Neural crest cell (in vitro differentiated cells): ENCODE measurements at places on chromosomes 7 and 10. TPM values are rescaled to one million over a fixed set of nuclear protein-coding genes. Genes with fewer than 3 reads are reported as not detected.
A peak's percentile ranks its signal among the peaks of the same experiment; 100 is the strongest.

DNA sequence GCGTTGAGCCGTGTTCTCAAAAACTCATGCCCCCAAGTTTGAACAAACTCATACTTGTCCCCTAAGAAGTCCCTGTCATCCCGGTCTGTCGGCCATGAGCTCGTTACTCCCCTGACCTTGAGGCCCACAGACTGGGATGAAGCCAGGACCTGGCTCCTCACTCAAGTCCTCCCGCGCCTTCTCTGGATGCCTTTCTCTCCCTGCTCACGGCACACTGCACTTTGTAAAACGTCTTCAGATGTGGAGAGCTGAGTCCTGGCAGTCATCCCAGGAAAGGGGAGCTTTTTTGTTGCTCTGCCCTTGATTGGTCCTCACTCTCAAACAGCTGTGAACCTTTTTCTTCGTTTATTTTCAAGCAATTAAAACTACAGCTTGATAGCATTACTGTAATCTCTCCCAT, 110.8 kb downstream of the JAZF1 start:
- no peak overlapping the region for H3K4me3 ChIP-seq
- no peaks in the 10 kb centered on the region for H3K36me3 ChIP-seq
- peaks cover 8% of the 10 kb centered on the region for H3K27me3 ChIP-seq
- DNase-seq, result no peak
- peaks cover 5% of the 10 kb centered on the region for H3K4me1 ChIP-seq
- no peak overlapping the region for H3K27ac ChIP-seq

- H3K27ac ChIP-seq, result peak overlapping the region; percentile 99
- peak overlapping the region; percentile 99 for H3K4me3 ChIP-seq
- peaks cover 3% of the 10 kb centered on the region for H3K36me3 ChIP-seq
- H3K4me1 ChIP-seq, result peaks cover 26% of the 10 kb centered on the region
- H3K27me3 ChIP-seq, result peaks cover 22% of the 10 kb centered on the region
These were observed 755 bp downstream of the TOMM7 start for GRCh38 chr7:22821702-22822485.

DNA sequence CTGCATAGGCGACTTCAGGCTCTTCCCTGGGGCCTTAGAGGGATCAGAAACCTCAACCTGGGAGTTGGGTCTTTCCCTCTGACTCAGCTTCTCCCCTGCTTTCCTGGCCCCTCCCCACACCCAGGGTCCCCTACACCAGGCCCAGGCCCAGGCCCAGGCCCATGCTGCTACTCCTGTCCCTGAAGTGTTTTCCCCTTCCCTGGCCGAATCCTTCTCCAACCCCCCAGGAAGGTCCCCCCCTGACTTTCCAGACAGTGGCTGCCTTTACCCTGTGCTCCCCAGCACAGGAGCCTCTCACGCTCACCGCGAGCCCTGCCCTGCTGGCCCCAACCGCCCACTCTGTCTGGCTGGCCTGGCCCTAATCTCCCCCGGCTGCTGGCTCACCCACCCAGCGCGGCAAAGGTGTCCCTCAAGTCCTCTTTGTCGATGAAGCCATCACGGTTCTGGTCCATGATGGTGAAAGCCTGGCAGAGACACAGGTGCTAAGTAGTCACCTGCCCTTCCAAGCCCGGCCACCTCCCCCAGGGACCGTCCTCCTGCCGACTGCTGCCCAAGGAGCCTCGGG, 6.4 kb downstream of the MYL10 start:
- H3K36me3 ChIP-seq, result no peaks in the 10 kb centered on the region
- H3K4me3 ChIP-seq, result no peak overlapping the region
- peaks cover 16% of the 10 kb centered on the region for H3K4me1 ChIP-seq
- peaks cover 31% of the 10 kb centered on the region for H3K27me3 ChIP-seq

GRCh38 chr10:1150638-1150955, 94.4 kb downstream of the WDR37 start:
- peaks cover 7% of the 10 kb centered on the region for H3K4me1 ChIP-seq
- no peak for DNase-seq
- H3K27me3 ChIP-seq, result no peaks in the 10 kb centered on the region

DNA sequence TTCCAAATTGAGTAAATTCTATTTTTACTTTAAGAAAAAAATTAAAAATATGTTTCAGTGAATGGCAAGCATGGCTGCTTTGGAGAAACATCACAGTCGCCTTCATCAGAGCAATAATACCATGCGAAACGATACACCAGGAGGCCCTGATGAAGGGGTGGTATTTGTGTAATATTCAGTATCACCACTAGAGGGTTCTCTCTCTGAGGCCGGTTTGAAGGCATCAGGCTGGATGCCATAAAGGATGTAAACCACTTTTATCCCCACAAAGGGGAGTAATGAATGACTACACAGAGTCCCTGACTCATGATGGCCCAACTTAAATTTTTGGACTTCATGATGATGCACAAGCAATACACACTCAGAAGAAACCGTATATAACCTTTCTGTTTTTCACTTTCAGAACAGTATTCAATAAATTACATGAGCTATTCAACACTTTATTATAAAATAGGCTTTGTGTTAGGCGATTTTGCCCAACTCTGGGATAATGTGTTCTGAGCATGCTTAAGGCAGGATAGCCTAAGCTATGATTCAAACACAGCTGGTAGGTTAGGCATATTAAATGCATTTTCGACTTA, 95.5 kb downstream of the PPP1R17 start:
- no peak overlapping the region for H3K4me3 ChIP-seq
- H3K27me3 ChIP-seq, result no peaks in the 10 kb centered on the region
- DNase-seq, result peak; percentile 18

DNA sequence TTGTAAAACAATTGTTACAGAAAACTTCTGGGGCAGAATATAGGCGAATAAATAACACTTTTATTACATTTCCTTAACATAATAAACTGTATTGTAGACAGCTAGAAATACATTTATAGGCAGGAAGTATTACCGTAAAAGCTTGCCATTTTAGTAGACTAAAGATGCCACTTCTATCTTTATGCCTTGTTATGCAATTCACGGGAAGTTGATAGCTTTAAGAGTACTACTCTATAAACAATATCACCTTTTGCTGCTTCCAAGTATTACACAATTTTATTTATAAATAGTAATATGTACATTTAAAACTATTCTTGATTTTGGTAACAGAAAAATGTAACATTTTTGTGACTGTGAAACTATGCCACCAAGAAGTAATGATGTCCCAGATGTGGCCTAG, 37.9 kb downstream of the PALS2 start:
- peaks cover 11% of the 10 kb centered on the region for H3K36me3 ChIP-seq
- no peak overlapping the region for H3K27ac ChIP-seq
- H3K4me3 ChIP-seq, result no peak overlapping the region

DNA sequence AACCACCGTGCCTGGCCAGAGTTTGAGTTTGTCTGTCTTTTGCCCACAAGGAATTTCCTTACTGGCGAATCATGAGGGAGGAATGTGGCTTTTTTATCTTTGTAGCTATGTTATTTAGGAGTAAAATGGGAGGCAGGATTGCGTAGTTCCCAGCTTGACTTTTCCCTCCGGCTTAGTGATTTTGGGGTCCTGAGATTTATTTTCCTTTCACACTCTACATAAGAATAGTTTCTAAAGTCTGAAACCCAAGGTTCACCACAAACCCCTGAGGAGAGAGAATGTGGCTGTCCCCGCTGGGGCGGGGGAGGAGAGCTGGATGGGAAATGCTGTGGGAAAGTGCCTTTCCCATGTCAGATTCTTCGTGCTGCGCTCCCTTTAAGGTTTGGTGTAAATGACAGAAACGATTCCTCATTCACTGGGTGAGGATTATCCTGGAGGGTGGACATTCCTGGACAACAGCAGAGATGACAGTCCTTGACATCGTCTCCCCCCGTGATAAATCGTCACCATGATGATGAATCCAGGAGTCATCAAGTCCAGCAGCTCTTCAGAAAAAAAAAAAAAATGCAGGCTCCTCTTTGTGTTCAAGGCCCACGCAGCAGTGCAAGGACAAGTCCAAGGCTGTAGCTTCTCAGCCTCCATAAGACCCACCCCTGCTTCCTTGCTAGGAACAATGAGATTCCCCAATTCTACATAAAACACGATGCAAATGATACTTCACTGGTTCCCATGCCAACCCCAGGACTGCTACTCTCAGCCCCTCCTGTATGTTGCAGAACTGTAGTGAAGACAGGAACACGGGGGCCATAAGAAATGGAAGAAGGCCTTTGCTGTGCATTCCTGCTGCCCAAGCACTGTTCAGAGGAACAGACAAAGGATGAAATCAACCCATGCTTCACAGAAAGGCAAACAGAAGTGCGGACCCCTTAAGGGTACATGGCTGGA, 233.1 kb downstream of the CCDC3 start:
- peaks cover 9% of the 10 kb centered on the region for H3K36me3 ChIP-seq
- no peaks in the 10 kb centered on the region for H3K27me3 ChIP-seq
- no peak overlapping the region for H3K4me3 ChIP-seq
- no peak for DNase-seq

DNA sequence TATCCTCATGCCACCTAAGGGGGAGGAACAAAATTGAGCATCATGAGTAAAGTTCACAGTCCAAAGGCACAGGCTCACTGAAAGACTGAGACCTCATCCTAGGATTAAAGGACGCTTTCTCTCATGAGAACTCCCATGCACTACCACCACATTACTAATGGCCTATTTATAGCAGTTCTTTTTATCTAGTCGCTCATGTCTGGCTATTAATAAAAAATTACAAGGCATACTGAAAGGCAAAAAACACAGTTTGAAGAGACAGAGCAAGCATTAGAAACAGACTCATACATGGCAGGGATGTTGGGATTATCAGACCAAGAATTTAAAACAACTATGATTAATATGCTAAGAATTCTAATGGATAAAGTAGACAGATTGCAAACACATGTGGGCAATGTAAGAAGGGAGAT, 46.0 kb upstream of the CDK13 start:
- no peaks in the 10 kb centered on the region for H3K27me3 ChIP-seq
- no peak for DNase-seq
- no peak overlapping the region for H3K4me3 ChIP-seq
- no peaks in the 10 kb centered on the region for H3K4me1 ChIP-seq
- H3K36me3 ChIP-seq, result peaks cover 5% of the 10 kb centered on the region

DNA sequence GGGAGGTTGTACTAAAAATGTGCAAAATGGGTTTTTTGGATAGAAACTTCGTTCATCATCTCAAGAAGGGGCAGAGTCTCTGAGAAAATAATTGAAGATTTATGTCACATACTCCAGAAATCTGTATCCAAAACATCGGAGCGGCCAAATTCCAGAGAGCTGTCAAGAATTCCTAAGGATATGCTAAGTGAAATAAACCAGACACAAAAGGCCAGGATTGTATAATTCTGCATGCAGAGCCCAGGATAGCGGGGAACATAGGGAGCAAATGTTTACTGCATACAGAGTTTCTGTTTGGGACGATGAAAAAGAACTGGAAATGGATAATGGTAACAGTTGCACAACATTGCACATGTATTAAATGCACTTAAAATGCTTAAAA, 224.2 kb upstream of the AUTS2 start:
- no peaks in the 10 kb centered on the region for H3K27me3 ChIP-seq
- no peaks in the 10 kb centered on the region for H3K36me3 ChIP-seq
- no peaks in the 10 kb centered on the region for H3K4me1 ChIP-seq
- no peak for DNase-seq

DNA sequence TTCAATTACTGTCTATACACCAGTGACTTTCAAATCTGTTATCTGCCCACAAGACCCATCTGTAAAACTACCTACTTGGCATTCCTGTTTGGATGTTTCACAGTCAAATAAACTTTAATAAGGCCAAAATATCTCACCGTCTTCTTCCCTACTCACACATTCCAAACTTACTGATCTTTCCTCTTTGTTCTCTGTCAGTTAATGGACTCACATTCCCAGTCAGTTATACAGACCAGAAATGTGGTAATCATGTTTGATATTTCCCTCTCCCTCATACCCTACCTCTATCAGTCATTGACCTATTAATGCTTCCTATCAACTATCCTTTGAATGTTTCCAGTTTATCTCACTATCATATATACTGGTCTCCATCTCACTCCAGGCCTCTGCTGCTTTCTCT, 28.5 kb upstream of the HDAC9 start:
- H3K27ac ChIP-seq, result no peak overlapping the region
- no peaks in the 10 kb centered on the region for H3K27me3 ChIP-seq
- H3K4me1 ChIP-seq, result no peaks in the 10 kb centered on the region
- no peak for DNase-seq
- no peak overlapping the region for H3K4me3 ChIP-seq

DNA sequence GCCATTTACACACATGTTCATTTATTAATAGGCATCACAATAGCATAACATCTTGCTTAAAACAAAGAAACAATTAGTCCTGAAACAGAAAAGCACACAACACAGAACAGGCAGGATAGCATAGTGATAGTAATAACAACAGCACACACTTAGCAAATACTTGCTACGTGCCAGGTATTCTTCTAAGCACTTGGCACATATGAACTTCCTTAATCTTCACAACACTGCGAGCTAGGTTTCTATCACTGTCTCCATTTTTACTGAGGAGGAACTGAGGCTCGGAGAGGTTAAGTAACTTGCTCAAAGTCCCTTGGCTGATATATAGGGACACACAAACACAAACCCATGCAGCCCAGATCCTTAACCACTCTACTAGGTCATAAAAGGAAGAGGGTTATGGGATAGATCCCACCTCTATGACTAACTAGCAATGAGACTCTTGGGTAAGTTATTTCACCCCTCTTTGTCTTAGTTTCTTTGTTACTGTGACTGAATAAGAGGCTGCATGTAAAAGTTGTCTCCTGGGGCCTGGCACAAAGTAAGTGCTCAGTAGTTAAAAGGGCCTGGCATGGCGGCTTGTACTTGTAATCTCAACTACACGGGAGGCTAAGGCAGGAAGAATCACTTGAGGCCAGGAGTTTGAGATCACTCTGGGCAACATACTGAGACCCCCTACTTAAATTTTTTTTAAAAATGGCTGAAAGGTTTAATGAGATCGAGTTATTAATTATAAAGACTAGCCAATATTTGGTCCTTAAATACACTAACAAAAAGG, 181.0 kb upstream of the RHOBTB1 start:
- no peak overlapping the region for H3K4me3 ChIP-seq
- no peaks in the 10 kb centered on the region for H3K27me3 ChIP-seq
- DNase-seq, result no peak
- no peaks in the 10 kb centered on the region for H3K4me1 ChIP-seq
- H3K27ac ChIP-seq, result no peak overlapping the region
- H3K36me3 ChIP-seq, result no peaks in the 10 kb centered on the region

FGL2 gene
- not detected in 2 replicates for total RNA-seq

SPDYE2 gene
- total RNA-seq, result not detected in 2 replicates

SCIN gene
- total RNA-seq, result not detected in 2 replicates

MINDY3 gene
- total RNA-seq, result 21.5 and 22.9 TPM in 2 replicates

C10orf62 gene
- total RNA-seq, result not detected in 2 replicates

ZNF727 gene
- total RNA-seq, result not detected in 2 replicates

C7orf25 gene
- 3.7 and 6.9 TPM in 2 replicates for total RNA-seq

SUGCT gene
- total RNA-seq, result 5.9 and 7.8 TPM in 2 replicates
